EH (cell line): ENCODE measurements at places on chromosomes 2 and 18.

DNA sequence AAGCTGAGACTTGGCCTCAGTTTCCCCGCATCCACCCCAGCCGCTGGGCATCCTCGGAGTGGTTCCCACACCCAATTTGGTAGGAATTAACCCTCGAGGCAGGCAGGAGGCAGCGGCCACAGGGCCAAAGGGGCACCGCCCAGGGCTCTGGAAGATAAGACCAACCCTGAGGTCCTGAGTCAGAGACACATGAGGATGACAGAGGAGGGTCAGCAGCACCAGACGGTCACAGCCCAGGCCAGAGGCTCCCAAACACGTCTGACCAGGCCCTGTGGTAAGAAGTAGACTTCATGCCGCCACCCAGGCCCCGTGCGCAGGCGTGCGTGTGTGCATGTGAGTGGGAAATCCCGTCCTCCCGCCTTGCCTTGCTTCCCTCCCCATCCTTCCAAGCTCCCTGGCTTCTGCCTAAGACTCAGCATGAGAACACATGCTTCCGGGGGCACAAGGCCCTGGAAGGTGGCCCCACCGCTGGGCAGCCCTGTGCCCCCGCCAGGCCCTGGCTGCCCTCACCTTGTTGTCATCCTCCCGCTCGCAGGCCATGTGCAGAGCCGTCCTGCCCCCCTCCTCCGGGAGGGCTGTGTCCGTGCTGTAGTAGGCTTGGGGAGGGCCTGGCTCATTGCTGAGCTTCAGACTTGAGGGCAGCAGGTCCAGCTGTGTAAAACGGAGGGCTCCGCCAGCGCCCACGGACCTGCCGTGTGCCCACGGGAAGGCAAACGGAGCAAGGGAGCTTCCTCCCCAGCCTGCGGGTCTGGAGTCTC lies 46.3 kb downstream of the ANKMY1 start:
- no peak for DNase-seq

DNA sequence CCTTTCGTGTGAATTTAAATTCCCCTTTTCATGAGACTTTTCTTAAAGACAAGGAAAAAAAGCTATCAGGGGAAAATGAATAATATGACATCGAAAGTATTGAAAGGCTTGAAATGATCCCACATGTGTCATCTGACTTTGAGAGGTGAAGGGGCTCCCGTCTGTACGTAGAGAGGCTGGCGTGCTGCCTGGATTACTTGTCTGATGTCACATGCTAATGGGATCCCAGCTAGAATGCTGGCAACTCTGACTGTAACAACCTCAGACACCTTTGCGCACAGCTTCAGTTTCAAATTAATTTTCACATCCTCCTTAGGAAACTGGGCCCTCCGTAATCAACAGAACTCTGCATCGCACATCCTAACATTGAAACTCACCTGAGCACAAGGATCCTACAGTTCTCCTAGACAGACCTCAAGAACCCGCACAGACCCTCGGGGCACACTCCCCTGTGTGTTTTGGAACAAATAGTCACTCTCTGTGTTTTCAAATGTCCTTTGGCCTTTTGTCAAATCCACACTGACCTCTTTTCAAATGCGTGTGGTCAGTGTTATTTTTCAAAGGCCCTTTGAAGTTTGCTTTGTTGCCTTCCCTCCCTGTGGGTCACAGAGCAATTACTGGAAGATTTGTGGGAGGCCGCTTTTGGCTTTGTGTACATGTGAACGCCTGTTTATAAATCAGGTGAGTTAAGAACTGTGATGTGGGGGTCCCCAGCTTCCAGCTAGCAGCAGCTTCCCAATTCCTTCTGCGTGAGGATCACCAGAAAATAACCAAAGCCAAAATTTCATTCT lies 65.9 kb downstream of the IL1R2 start:
- peak; percentile 25 for DNase-seq

GRCh38 chr2:209638346-209638745 lies 133.3 kb upstream of the UNC80 start:
- DNase-seq = peak; percentile 61

GRCh38 chr2:97801028-97801427 lies 87.7 kb downstream of the ZAP70 start:
- no peak for DNase-seq

- DNase-seq = no peak
Observed at GRCh38 chr2:2750867-2751714, 420.0 kb upstream of the MYT1L start.

DNA sequence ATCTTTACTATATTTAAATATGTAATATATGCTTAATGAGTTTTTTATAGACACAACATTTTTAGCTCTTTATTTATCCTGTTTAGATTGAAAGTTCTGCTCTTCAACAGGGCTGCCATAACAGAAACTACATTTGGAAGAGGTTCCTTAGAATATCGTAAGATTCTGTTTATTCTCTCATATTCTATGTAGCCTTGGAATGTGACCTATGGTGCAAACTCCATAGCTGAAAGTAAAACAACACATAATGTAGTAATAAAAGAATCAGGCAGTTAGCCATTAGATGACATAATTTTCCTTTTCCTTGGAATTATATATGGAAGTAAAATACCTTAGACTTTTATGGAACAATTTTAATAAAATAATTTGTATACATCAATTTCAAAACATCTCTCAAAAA lies 91.3 kb downstream of the ZNF804A start:
- DNase-seq = no peak

DNA sequence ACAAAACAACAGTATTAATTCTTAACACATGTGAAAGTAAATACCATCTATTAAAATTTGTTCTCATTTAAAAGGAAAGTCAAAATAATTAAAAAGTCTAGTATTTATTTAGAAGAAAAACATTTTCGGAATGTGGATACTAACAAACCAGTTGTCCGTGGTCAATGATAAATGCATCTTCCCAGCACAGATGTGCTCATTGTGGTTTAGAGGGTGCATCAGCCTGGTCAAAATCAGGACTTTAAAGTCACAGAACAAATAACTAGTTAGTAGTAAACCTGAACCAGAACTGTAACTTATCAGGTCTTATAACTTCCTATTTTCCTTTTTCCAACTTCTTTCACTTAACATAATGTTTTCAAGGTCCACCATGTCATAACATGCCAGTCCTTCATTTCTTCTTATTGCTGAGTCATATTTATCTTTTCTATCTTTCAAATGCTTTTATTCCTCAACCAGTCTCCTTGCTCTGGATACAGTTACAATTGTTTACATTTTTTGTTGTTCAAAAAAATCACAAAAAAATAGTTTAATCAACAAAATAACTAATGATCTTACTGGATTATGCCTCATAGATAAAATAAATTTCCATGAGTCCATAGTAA lies 55.8 kb downstream of the ID2 start:
- peak; percentile 48 for DNase-seq

GRCh38 chr2:68740400-68740914 lies 5.8 kb downstream of the ARHGAP25 start:
- DNase-seq = peak; percentile 29

GRCh38 chr2:118056165-118056534 lies 32.1 kb upstream of the INSIG2 start:
- no peak for DNase-seq

DNA sequence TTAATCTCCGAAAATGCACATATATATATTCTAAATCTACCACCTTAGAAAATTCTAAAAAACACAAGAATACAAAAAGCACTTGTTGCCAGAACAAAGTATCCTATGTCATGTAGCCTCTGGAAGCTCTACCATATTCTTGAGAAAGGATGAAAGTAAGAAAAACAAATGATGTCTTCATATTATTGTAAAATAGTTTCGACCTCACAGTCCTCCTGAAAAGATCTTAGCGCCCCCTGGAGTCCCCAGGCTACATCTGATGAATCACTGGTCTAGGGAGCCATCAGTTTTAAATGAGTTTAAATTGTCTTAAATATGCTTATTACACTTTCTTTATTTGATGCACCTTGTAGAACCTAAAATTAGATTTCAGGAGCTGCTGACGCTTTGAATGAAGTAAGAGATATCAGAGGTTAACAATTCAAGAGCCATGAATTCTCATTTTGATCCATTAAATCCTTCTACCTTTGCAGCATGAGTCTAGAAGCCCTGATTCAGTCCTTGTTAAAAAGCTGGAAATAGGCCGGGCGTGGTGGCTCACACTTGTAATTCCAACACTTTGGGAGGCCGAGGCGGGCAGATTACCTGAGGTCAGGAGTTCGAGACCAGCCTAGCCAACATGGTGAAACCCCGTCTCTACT lies 138.8 kb downstream of the MCFD2 start:
- DNase-seq = peak; percentile 80

DNA sequence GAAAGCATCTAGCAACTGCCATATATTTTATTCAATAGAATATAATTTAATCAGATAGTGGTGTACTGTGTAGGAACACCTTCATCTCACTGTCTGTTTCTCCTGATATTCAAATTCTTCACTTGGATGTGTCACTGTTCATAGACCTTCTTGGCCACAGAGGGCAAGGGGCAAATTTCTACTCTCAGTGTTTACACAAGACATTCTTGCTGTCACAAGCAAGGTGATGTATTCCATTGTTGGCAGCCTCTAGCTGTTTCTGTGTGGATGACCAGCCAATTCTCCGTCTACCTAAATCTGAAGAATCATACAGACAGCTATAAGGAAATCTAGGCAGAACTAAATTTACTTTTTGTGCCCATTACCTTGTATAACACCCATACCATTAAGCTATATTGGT lies 948.3 kb downstream of the CNTNAP5 start:
- DNase-seq = peak; percentile 13

GRCh38 chr18:39596221-39596620 lies 2030.6 kb upstream of the CELF4 start:
- peak; percentile 48 for DNase-seq

- DNase-seq = no peak
Observed at GRCh38 chr2:40485854-40486253, 34.0 kb upstream of the SLC8A1 start.

DNA sequence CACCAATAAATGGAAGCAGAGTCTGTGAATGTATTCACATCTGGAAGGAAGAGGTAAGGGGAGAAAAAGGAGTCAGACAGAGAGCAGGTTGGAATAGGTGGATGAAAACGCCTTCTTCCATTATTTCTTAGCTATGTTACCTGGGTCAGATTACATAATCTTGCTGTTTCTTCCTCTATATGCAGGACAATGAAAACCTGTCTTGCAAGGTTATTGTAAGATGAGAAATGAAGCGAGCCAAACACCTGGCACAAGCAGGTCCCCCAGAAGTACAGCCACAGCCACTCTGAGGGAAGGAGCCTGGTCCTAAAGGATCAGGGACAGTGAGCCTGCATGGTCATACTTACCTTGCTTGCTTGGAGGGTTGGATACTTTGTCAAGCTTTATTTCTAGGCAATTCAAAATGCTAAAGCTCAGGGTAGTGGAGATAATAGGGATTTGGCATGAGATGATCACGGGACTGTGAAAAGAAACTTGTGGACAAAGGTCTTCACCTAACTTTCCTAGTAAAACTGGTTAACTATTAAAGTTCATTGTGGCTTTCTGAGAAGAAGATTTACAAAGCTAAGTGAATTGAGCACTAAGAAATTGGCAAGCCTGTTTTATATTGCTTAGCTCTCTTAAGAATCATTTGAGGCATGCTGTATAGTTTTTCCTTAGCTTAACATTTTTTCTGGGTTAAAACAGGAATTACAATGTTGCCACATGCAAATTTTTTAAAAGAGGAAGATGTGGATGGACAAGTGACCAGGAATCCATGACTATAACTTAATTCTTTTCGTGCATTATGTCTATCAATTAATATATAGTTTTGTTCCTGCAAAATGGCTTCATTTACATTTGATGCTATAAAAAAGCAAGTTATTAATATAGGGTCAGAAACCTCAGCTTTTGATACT lies 15.7 kb upstream of the PLA2R1 start:
- DNase-seq = no peak

DNA sequence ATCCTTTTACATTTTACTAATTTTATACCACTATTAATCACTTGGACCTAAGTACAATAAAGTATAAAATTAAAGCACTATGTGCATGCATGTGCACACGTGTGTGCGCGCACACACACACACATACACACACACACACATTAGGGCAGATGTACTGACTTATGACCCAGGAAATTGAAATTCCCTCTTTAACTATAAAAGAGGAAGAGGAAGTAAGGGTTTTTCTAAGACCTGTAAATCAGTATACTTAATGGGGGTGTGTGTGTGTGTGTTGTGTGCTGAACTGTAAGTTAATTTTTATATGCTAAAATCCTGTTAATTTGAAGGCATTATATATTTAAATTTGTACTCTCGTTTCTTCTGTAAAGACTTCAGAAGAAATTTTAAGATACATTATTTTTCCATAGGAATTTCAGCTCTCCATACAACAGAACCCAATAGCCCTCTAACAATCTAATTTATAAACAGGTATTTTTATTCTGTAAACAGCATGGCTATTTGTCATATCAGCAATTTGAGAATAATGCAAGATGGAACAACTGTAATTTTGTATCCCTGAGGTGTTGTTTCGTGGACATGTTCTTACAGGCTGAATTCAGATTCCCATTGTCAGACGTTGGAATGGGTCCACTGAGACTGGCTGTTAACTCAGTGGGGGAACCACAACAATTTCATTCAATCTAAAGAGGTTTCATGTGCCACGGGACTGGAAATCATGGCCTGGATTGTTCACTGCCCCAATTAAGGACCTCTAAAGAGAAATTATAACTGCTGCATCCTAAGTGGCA lies 90.9 kb downstream of the PLA2R1 start:
- DNase-seq = no peak

- DNase-seq = no peak
Observed at GRCh38 chr18:22088029-22088428, 81.4 kb upstream of the GATA6 start.

DNA sequence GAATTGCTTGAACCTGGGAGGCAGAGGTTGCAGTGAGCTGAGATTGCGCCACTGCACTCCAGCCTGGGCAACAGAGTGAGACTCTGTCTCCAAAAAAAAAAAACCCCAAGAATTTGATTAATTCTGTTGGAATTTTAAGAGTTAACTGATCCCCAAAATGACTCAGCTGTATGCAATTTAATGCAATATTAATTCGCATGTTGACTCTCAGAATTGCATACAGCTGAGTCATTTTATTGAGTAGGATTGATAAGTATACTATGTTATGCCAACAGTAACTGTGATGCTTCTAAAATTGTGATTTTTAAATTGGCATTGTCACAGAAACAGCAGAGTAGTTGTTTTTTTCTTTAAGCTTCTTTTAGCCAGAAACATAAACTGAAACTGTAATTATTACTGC lies 19.6 kb downstream of the MSH2 start:
- DNase-seq = peak; percentile 72

- peak; percentile 28 for DNase-seq
Observed at GRCh38 chr2:133167990-133168389, 400.3 kb downstream of the NCKAP5 start.

DNA sequence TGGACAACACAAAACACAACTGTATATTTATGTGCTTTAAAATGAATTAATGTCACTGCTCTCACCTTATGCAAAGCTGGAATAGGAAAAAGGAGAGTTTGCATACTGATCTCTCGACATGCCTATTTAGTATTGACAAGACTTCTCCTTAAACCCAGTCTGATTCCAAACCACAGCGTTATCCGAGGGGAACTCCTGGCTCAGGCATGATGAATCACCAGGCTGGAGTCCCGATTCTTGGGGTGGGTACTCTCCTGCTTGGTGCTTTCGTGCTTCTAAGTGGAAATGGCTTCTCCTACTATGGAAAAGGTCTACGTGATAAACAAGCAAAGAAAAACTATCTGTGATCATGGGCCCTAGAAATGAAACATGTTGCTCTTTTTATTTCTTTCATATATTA lies 88.9 kb upstream of the SLC35G4 start:
- DNase-seq = no peak
